ENCODE measurements at places on chromosomes 3 and 15.

- no peak for ATAC-seq
These were observed 778.5 kb downstream of the NTRK3 start for GRCh38 chr15:87477737-87478686.

GRCh38 chr3:99651531-99651930 is 13.1 kb downstream of the COL8A1 start:
- ATAC-seq, result no peak

DNA sequence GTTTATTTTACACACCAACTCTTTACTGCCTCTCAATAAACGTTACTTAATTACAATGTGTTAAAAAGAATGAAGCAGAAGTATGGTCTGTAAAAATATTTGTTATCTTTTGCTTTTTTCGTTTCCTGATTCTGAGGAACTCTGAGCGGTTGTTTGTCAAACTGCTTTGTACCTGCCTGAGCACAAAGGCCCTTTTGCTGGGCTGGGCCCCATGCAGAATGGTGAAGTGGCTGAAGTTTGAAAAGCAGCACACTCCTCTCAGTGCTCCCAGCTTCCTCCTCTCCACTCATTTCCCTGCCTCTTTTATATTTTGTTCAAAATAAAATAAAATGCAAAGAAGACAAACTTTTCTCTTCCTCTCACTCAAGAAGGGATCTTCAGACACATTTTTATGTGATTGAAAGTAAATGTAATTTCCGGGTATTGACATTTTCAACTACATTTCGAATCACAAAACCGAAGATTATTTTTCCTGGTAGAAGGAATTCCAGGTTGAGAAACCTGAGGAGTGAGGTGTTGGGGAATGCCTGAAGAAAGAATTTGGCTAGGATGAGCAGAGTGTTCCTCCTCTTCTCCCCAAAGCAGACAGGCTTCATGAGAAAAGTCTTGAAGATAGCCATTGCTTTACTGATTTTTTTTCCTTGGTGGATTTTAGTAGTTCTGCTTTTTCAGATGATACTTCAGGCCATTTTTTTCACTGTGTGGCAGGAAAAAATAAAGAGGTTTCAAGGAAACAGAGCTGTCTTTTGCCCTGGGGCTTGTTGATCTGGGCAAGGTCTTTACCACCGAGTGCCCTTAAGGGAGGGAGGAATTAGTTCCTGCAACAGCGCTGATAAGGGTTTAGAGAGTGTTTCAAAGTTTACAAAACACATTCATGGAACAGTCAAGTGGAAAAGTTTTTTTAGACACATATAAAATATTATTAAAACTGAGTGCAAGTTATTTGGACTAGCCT is 229.8 kb downstream of the NFKBIZ start:
- ATAC-seq, result no peak

DNA sequence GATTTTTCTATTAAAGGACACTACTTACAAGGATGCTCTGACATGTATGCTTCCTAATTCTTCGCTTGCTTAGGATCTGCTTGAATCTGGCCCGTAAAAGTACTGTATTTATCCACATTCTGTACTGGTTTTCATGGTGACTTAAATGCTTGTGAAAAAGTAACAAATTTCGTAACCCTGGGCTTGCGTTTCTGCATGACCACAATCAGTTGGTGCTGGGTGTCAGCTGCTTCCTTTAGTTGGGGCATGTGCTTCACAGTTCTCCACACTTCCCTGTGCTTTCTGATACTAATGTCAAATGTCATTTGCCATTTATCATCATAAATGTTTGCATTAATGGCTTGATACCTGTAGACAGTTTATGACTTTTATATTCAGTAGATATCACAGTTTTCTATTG is 218.4 kb upstream of the MLF1 start:
- no peak for ATAC-seq

GRCh38 chr3:181713280-181713647 is 1.5 kb downstream of the SOX2 start:
- ATAC-seq, result no peak

DNA sequence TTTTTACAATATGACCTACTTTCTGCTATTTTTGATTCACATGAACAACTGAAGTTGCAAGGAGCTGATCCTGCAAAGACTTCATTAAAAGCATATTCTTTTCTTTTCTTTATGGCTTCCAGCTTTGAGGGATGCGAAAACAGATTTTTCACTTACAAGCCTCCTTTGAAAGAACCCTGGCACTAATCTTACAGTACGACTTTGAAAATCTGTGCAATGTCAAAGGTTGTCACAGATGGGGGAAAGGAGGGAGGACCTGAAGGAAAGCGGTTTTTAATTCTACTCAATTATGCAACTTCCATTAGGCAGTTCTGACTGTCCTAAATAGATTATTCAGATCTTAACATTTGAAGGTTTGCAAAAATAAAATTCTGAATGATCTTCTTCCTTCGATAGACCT is 130.5 kb downstream of the TNIK start:
- ATAC-seq, result no peak

DNA sequence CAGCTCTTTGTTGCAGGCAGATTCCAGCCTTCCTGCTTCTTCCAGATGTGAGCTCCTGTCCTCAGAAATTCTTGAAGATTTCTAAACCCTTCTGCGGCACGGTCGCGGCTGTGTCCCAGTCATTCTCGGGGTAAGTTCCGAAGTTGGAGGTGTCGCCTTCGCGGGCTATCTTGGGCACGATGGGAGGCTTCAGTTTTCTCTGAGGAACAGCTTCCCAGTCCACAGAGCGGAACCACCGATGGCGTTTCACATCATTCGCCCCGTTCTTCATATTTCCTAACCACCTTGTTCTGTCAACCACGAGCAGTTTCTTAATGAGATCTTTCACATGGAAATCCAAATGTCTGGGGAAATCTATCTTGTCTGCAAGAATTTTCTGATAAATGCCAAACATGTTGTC is 24.7 kb upstream of the CERS3 start:
- ATAC-seq, result no peak

DNA sequence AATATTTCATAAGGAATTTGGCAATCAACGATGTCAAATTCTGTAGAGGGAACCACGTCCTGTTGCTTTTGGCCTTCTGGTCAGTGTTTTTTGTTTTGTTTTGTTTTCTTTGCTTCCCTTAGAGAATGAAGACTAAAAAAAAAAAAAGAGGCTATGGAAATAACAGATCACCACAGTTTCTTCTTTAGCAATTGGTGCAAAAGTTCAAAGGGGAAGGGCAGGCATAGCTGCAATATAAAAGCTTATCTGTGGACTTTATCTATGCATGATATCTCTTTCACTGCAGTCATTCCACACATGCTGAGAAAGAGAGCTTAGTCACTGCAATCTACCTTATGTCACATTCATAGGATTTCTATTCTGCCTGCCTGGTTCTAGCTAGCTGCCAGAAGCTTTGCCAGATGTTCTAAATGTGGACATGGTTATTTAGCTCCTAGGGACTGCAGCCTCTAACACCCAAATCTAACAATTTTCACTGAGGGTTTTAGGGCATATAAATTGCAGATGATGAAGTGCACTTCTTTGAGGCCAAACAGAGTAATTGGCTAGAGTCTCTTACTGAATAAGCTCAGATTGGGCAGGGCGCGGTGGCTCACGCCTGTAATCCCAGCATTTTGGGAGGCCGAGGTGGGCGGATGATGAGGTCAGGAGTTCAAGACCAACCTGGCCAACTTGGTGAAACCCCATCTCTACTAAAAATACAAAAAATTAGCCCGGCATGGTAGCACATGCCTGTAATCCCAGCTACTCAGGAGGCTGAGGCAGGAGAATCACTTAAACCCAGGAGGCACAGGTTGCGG is 637.2 kb downstream of the NTRK3 start:
- no peak for ATAC-seq

DNA sequence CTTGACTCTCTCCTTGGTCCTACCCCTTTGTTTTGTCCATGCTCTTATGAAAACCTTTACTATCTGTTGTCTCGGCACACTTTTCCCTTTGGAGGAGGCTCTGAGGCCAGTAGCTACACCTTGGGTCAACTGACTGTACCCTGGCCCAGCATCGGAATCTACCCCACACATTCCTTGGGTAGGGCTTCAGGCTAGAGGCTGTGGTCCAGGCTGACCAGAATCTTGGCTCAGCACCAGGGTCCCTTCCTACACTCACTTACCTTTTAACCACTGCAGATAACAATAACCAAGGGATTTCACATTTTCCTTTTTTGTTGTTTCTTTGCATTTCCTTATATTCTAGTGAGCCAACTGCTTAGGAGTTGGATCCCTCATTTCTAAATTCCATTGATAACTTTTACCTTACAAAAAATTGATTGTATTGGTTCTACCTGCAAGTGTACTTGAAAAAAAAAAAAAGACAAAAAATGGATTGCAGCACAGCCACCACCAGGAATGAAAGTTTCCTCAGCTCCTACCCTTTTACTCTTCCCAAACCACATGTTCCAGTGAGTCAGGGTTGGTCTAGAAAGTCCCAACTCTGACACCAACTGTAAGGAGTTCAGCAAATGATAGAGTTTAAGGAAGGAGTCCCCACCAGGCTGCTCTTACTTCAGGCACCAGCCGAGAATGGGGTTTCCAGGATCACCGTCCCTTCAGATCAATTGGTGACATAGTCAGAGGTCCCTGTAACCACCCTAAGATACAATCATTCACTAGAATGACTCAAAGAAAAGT is 95.6 kb downstream of the FBLN2 start:
- no peak for ATAC-seq

- ATAC-seq, result no peak
These were observed 225.2 kb downstream of the VPS13C start for GRCh38 chr15:61835029-61835428.

DNA sequence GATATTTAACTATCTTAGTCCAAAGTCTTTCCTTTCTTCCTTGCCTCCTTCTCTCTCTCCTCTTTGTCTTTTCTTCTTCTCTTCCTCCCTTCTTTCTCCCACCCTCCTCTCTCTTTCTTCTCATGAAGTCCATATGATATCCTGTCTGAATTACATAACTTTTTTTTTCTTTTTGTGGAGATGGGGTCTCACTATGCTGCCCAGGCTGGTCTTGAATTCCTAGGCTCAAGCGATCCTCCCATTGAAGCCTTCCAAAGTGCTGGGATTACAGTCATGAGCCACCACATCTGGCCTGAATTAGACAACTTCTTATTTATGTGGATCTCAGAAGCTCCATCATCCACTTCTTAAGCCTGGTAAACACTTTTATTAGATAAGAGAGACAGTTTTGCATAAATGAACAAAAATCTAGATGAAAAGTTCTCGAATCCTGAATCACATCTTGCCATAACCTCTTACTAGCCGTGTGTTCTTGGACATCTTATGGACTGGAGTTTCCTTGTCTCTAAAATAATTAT is 206.5 kb downstream of the LPP start:
- ATAC-seq, result no peak

GRCh38 chr15:74203914-74204431 is 1.4 kb upstream of the STRA6 start:
- ATAC-seq, result no peak

- no peak for ATAC-seq
These were observed 3.5 kb upstream of the CCDC80 start for GRCh38 chr3:112644453-112644852.

GRCh38 chr3:187899246-187899645 is 154.0 kb upstream of the BCL6 start:
- ATAC-seq, result no peak

DNA sequence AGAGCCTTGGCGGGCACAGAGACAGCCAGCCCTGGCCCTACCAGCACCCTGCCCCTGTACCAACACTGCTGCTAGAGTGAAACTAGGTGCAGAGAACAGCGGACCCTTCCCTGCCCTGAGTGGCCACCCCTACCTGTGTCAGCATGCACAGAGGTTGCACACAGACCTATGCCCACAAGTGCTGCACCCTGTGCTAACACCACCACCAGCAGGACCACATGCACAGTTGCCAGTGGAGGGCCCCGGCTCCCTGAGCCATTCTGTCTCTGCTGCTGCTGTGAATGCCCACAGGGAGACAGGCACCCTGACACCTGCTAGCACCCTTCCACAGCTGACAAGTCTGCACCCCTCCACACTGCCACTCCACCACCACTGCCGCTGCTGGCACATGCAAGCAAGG is 131.8 kb downstream of the NEK11 start:
- ATAC-seq, result no peak

DNA sequence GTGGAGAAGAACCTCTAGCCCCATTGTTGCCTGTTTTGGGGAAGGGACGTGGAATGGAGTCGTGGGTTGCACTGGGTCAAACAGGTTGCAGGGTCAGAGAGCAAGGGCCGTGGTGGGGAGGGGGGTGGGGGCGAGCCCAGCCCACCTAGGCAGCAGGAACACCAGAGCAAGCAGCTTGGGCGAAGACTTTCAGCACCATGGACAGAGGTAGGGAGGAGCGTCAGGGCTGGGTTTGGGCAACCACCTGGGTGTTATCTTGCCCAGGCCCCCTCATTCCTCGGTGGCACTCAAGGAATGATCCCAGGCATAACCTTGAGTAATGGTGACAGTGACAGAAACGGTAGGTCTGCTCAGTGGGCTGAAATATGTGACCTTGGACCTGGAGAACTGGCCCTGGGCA is 45.9 kb upstream of the TMEM115 start:
- no peak for ATAC-seq

GRCh38 chr3:133121450-133121849 is 83.3 kb downstream of the TMEM108 start:
- ATAC-seq, result no peak

- no peak for ATAC-seq
These were observed 45.2 kb downstream of the CCNB2 start for GRCh38 chr15:59150185-59150584.

- ATAC-seq, result no peak
These were observed 28.5 kb upstream of the TATDN2 start for GRCh38 chr3:10219737-10220136.

GRCh38 chr3:87949189-87949878 is 109.5 kb downstream of the CGGBP1 start:
- ATAC-seq, result peak; percentile 34

GRCh38 chr3:23438657-23439056 is 235.5 kb downstream of the UBE2E2 start:
- ATAC-seq, result peak; percentile 31

- no peak for ATAC-seq
These were observed 1026.5 kb upstream of the CFAP20DC start for GRCh38 chr3:60076331-60076730.

DNA sequence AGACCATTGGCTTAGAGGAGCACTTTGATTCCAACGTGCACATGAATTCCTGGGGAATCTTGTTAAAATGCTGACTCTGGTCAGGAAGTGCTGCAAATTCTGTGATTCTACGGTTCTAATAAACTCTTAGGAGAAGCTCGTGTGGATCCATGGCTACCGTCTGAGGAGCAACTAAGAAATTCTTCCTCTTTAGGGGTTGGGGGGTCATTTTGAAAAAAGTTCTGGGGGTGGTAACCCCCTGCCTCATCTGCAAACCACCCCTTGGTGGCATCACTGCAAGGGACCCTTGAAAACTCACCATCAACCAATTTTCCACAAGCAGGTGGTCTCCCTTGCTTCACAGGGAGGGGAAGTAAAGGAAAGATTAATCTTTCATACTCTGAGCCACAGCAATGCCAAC is 52.2 kb upstream of the IGF1R start:
- no peak for ATAC-seq

GRCh38 chr3:7518456-7518855 is 657.5 kb downstream of the GRM7 start:
- ATAC-seq, result no peak

- no peak for ATAC-seq
These were observed 22.1 kb downstream of the UBA5 start for GRCh38 chr3:132682201-132682600.

GRCh38 chr3:72329354-72329753 is 518.9 kb downstream of the SHQ1 start:
- no peak for ATAC-seq

Measured in activated T-helper 17 cell treated with anti-CD3 and anti-CD28 coated beads, Interleukin-2, amount 50 U/mL, for 72 hours (primary cell).